ENCODE measurements at places on chromosomes 4 and X.

DNA sequence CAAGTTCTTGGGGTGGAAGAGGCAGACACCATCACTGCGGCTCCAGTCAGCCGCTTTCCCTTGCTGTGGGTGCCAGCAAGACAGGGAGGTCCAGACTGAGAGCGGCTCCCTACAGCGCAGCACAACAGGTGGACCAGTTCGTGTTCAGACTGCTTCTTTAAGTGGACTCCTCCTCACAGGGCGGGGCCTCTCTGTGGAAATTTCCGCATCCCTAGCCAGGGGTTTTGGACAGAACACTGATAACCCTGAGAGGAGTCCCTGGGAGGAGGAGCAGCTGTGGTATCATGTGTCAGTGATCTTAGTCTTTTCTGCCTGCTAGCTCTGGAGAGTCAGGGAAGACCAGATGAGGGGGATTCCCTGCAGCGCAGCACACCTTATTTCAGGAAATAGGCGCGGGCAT lies 48.5 kb downstream of the MAGEC2 start:
- no peak for DNase-seq

GRCh38 chrX:154797006-154797405 lies 8.3 kb downstream of the MPP1 start:
- DNase-seq, result no peak

DNA sequence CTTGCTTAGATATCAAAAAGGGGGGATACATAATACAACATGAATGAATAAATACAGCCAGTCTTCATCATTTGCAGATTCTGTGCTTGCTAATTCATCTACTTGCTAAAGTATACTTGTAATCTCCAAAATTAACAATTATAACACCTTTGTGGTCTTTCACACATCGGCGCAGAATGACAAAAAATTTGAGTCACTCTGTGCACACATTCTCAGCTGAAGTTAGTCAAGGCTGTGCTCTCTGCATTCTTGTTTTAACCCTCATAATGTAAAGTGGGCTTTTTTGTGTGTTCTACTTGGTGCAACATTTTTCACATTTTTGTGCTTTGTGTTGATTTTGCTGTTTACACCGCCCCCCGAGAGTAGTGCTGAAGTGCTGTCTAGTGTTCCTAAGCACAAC lies 65.8 kb upstream of the GPRIN3 start:
- no peak for DNase-seq

DNA sequence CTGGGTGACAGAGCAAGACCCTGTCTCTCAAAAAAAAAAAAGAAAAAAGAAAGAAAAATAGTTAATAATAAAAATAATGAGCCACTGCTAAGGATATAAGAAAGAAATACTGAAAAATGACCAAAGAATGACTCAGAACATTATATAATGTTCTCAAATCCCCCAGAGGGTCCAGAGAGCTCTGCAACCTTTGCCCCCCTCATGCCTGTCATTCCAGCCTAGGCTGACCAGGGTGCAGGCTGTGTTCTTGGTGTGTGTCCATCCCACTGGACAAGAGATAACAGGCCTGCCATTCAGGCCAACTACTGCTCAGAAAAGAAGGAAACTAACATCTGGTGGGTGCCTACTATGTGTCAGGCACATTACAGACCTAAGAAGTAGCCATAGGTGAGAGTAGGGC lies 72.7 kb upstream of the EDNRA start:
- DNase-seq, result no peak

GRCh38 chr4:93529692-93530372 lies 298.7 kb upstream of the ATOH1 start:
- no peak for DNase-seq

GRCh38 chr4:26069218-26069617 lies 155.2 kb downstream of the SMIM20 start:
- DNase-seq, result no peak

GRCh38 chrX:17584248-17584681 lies 153.0 kb upstream of the SCML1 start:
- no peak for DNase-seq

DNA sequence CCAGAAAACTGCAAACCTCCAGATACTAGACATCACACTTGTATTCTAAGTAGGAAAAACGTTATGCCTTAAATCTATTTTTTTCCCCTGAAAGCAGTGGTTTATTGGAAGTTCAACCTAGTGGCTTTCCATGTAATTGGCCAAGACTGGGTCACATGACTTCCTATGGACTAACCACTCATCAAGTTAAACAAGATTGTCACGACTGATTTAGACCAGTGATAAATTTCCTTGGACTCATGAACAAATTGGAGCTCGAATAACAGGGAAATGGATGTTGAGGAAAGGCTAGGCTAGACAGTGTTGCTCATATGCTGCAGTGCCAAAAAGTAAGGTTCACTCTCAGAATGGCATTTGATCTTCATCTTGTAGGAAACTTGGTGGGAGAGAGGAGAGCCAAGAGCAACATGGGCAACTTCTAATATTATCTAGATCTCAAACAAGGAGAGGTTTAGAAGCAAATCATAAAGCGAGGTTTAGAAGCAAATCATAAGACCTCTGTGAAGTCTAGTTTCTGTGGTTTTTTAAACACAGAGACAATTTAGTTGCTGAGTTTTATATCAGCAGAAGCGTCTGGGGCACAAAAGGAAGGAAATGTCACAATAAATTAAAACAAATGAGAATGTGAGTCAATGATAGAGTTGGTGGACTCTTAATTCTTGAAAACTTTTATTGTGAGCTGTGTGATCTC lies 165.6 kb upstream of the BOD1L1 start:
- DNase-seq, result no peak

GRCh38 chr4:140724760-140725159 lies 31.4 kb downstream of the TBC1D9 start:
- DNase-seq, result no peak

DNA sequence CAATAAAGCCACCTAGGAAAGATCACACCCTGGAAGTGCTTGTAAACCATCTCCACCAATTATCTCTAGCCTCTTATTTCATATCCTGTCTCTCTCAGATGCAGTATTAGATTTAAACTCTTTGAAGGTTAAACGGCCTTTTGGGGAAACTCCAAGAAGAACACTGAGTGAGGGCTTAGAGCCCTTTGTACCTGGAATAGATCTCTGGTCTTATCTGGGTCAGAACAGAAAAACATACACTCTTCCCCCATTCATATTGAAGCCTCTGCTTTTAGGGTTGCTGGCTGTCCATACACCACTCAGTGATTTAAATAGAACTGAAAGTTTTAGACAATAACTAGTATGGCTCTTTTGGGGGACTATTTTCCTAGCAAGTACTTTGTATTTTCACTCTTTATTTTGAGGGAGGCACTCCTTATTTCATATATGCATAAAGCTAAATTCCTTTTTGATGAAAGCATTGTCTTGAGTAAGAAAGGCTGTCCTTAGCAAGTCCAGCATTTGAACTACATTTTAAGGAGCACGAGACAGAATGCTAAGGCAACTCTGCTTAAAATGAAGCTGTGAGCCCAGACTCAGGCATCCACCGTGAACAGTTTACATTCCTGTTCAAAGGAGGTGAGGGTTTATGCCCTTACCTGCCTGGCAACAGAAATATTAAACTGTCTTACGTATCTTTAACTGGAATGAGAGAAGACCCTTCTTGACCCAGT lies 17.4 kb downstream of the YY2 start:
- DNase-seq, result no peak

DNA sequence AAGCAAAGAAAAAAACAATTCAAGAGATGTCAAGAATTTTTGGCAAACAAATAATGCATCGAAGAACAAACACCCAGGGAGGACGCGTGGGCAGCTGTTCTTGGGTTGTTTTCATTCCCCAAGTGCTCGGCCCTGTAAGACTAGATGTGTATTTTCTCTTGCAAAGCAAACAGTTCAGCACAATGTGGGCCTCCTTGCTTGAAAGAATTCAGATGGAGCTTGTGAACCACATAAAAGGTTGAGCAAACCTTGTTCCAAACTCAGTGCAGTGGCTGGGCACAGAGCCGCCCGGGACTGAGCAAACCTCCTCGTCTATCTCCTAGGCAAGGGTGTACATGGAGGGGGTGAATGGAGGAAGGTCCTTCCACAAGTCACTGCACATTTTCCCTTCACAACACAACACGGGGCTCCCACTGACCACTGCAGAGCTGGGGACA lies 82.4 kb downstream of the HTRA3 start:
- no peak for DNase-seq

GRCh38 chrX:155673338-155673737 lies 60.6 kb upstream of the TMLHE start:
- no peak for DNase-seq

GRCh38 chr4:81620442-81620841 lies 148.7 kb upstream of the RASGEF1B start:
- DNase-seq, result no peak

DNA sequence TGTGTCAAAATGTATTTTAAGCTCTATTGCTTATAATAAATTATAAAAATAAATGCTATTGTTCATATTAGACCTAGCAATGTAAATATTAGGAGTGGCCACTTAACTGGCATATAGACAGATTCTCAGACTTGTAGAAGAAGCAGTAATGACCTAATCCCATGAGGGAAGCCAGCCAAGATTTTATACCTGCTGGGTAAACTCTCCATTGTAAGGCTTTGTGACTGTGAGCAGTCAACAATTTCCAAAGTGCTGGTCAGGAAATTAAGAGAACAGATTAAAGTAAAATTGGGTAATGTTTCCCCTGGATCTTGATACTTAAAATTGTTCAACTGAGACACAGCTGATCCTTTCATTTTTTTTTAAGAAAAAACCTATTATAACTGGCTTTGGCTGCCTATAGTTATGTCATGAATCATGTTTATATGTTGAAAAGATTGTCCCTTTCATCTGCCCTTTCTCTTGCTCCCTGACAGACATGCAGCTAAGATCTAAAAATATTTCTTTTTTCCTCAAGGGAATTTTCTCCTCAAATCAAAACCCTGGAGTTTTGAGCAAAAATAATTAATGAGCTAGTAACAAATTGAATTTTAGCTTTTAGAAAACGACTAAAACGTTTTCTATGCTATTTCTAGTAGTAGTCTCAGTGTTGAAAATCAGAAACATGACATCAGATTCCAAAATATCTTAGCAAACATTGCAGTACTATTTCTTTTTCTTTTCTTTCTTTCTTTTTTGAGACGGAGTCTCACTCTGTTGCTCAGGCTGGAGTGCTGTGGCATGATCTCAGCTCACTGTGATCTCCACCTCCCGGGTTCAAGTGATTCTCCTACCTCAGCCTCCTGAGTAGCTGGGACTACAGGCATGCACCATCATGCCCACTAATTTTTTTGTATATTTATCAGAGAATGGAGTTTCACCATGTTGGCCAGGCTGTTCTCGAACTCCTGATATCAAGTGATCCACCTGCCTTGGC lies 77.9 kb downstream of the ADGRL3 start:
- DNase-seq, result no peak

DNA sequence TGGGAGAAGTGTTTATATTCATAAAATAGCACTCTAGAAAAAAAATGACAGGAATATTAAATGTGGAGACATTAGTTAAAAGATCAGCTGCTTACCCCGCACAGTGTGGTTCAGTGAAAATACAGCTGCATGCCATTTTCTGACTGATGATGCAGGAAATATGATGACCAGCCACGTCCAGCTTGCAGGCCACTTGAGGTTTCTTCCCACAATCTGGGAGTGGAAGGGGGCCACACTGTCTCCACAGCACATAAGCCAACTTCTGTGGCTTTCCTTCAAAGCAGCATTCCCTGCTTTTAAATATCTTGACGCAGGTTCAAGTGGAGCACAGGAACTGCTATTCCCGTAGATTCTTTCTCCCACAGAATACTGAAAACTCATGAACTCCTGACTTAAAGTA lies 173.4 kb upstream of the GALNT7 start:
- no peak for DNase-seq

- no peak for DNase-seq
Measured at GRCh38 chrX:153386097-153386496, 15.1 kb downstream of the PNMA6E start.

GRCh38 chrX:7170898-7171297 lies 22.9 kb upstream of the PUDP start:
- peak; percentile 34 for DNase-seq

- no peak for DNase-seq
Measured at GRCh38 chrX:43910012-43910411, 27.8 kb upstream of the MAOB start.
